ENCODE measurements at places on chromosomes 3 and 15.

- DNase-seq, result peak; percentile 38
Measured at GRCh38 chr3:5314897-5315296, 127.4 kb downstream of the EDEM1 start.

DNA sequence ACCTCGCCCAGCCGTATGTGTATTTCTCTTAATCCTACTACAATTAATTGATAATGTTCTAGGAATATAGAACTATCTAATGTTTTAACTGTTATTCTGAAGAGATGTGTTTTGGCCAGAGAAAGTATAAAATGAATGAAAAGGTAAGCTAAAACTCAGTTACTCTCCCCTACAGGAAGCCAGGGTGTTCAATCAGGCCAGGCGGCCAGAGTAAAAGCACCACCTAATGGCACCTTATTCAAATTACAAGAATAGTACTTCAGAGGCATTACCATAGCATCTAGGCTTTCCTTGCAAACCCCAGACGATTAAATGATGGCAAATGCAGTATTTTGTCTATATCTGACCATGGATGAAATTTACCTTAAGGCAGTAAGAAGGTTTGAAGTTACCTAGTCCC, 10.4 kb downstream of the SLC12A8 start:
- peak; percentile 47 for DNase-seq

DNA sequence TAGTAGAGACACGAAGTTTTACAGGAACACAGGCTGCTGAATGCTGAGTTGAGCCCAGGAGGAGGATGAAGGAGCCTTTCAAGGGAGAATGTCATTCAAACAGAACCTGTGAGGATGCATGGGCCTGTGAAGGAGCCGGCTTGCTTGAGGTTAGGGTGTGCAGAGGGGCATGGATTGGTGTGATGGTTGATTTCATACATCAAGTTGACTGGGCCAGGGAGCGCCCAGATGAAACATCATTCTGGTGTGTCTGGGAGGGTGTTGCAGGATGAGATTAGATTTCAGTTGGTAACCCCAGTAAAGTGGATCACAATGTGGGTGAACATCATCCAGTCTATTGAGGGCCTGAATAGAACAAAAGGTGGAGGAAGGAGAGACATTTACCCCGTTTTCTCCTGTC, 243.6 kb downstream of the EDEM1 start:
- no peak for DNase-seq

DNA sequence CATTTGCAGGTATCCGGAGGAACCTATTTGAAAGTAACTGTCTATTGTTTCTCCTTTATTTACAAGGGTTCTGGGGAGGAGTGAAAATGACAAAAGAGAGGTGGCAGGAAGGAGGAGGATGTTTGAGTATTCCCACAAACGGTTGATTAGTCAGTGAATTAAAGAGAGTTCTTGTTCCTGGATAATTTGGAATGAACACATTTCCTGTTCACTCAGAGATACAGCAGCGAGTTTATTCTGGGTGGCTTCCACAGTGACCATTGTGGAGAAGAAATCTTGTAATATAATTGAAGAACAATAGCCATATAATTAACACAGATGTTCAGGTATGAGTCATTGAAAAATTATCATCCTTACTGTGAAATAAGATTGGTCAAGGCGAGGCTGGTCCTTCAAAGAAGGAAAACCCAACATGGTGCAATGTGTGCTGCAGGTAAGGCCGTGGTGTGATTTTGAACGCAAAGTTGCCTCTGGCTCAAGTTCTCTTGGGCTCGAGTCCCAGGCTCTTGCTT, 77.3 kb downstream of the NFKBIZ start:
- peak; percentile 76 for DNase-seq

GRCh38 chr3:78148986-78149717, 1109.3 kb downstream of the ROBO2 start:
- peak; percentile 59 for DNase-seq

DNA sequence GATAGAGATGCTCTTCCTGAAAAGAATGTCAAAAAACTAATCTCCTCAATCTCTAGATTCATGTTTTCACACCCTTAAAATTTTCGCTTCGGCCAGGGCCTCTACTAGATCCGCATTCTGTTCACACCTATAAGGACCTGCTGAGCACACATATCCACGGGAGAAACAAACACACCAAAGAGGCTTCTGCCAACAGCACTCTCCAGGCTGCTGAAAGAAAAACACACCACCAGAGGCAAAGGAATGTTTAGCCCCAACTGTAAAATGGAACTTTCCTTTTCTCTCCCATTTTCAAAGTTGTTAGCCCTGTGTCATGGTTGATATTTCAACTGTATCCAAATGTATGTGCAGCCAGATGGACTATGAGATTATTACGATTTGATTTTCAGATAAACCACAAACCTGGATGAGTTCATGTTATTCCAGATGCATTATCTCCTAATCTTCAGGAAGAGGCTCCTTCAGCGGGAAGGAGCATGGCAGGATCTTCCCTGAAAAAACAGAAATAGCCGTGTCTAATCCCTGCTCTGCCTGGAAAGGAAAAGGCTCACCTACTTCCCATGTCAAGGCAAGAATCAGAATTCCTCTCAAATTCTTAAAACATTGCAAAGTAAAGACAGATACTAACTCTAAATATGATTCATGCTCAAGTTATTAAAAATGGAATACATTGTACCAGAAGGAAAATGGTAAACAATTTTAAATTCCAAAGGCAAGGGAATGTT, 442.7 kb upstream of the NR2F2 start:
- DNase-seq, result peak; percentile 32

DNA sequence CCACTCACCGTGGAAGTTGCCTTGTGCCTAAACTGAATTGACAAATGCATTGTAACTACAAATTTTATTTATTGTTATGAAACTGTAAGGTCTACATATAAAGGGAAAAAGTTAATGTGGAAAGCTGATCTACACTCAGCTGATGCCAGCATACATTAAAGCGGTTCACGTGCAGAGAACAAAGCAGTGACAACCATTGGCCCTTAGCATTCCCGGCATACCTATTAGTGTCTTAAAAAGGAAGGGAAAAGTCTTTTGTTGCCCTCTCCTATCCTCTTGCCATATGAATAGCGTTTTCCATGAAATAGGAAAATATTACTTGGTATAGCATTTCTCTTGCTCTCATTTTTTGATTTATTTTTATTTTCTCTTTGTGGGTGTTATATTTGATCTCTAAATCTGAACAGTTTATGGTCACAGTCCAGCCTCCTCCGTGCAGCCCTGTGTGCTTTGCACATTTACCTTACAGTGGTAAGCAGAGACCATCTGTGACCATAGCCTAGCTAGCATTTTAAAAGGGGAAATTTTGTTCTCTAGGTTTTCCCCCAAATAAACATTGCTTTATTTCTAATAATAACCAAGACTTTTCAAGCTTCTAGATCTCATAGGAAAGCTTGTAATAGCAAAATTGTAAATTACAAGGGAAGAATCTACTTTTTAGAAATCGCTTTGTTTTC, 89.7 kb upstream of the CGNL1 start:
- no peak for DNase-seq

DNA sequence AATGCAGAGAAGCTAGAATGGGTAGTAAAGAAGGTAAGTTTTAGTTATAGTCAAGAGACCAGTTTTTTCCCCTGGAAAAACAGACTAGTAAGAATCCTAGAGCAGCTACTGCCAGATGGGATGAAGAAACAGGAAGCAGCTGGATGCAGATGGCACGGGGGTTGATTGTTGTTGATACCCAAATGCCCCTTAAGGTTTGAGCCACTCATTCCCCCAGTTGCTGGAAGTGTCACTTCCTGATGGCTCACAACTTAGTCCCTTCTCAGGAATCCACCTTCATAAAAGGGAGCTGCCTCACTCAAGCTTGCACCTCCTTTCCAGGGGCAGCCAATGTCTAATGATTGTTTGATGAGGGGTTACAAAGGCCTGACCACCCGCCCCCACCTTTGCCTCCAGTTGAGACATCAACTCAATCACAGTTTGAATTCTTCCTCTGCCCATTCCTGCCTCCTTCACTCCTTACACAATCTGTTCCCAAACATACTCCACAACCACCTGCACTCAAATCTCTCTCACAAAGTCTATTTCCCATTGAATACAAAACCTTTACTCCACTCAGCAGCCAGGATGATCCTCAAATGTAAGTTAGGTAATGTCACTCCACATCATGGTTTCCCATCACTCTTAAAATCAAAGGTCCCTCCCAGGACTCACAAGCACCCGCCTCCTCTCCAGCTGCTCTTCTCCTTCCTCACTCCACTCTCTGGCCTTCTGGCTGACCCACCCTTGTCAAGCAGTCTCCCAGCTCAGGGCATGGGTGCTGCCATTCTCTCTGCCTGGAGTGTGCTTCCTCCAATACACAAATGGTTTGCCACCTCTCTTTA, 450.1 kb upstream of the THBS1 start:
- DNase-seq, result peak; percentile 64

- DNase-seq, result no peak
Measured at GRCh38 chr3:64167868-64168267, 57.4 kb downstream of the PRICKLE2 start.

- no peak for DNase-seq
Measured at GRCh38 chr15:59304034-59304795, 68.5 kb downstream of the MYO1E start.

- peak; percentile 56 for DNase-seq
Measured at GRCh38 chr3:17831366-17831765, 88.9 kb upstream of the TBC1D5 start.

DNA sequence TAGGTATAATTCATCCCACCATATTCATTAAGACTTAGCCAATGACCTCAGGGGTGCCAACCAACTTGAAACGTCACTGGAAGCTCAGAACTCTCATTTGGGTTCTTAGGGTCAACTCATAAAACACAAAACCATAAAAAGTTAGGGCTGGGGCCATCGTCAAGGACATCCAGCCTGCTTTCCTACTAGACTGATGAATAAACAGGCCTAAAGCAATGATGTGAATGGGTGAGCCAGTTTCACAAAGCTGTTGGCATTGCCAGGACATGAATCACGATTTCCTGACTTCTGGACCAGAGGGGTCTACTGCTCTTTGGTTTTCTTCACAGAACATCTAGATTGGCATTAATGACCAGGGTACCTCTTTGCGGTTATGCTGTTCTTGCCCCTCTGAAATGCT, 64.7 kb downstream of the EOMES start:
- peak; percentile 61 for DNase-seq

DNA sequence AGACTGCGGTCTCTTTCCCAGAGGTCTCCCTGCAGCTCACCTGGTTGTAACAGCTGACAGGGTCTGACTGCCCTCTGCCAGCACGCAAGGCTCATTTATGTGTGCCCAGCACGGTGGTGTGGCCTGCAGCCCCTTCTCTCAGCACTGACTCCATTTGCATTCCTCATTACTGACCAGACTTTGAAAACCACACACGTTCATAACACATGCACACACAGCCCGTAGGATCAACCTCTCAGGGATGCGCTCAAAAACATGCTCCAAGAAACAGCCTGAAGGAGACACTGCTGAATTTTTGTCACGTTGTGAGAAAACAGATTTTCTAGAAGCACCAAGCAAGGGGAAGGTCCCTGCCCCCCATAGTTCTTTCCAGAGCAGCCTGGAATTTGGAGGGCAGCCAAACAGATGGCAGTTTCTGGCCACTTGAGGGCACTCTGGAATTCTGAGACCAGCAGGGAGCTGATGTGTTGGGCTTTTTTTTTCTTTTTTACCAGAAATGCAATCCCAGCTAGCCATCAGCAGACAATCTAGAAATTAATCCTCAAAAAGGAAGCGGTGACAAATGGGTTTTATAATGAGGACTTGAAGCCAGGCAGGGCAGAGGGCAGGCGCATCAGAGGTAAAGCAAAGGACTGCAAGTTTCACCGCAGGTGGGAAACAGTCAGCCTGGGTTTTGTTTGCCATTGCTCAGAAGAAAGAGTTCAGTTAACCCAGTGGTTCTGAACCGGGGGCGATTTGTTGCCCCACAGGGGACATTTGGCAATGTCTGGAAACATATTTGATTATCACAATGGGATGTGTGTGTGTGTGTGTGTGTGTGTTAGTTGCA, 170.5 kb upstream of the PROK2 start:
- peak; percentile 85 for DNase-seq

- DNase-seq, result peak; percentile 79
Measured at GRCh38 chr3:150783920-150784746, 21.2 kb upstream of the SIAH2 start.

GRCh38 chr3:192637803-192638202, 89.5 kb downstream of the FGF12 start:
- DNase-seq, result no peak

GRCh38 chr3:113436809-113437208, 4.5 kb downstream of the CFAP44 start:
- DNase-seq, result peak; percentile 73

DNA sequence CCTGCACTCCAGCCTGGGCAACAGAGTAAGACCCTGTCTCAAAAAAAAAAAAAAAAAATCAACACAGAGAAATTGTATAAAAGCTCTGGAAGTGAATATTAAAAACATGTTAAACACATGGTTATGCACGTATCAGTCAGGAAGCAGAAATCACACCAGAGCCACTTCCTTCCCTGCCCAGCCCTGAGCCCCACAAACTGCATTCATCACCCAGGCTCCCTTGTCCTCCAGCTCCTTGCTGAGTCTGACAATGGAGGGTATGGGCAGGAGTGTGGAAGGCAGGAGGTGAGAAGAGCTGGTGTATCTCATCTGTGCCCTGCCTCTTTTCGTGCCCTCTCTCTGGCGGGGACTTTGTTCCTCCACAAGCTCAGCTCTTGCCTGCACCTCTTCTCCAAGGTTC, 12.1 kb upstream of the LOXL1 start:
- DNase-seq, result no peak

- DNase-seq, result peak; percentile 18
Measured at GRCh38 chr15:60973637-60974415, 255.3 kb downstream of the RORA start.

DNA sequence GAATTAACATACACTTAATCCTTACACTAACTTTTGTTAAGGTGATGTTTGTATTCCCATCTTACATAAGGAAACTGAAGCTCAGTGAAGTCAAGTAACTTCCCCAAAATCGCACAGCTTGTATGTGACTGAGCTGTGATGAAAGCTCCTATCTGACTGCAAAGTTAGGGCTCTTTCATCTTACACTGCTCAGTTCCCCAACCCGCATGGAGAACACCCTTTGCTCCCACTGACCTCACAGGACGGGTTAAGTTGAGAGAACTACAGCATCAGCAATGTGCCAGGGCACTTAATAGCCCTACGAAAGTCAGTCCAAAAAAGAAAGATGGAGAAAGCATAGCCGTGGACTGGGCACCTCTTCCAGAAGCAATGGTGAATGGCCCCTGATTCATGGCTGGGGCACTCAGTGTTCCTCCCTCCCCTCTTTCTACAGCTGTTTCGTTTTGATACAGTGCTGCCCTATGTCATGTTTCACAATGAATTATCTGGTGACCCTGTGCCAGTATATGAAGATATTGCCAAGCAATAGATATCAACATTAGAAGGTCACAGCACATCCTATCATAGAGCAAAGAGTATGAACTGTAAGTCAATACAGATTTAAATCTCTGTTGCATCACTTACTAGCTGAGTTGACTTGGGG, 38.0 kb downstream of the CADPS start:
- no peak for DNase-seq
